Stimulated activated CD4-positive, alpha-beta T cell treated with anti-CD3 and anti-CD28 coated beads, Interleukin-12 subunit alpha, Interleukin-12 subunit beta, amount 100 ng/mL, for 48 hours (primary cell): ENCODE measurements at places on chromosomes 2 and 18.

DNA sequence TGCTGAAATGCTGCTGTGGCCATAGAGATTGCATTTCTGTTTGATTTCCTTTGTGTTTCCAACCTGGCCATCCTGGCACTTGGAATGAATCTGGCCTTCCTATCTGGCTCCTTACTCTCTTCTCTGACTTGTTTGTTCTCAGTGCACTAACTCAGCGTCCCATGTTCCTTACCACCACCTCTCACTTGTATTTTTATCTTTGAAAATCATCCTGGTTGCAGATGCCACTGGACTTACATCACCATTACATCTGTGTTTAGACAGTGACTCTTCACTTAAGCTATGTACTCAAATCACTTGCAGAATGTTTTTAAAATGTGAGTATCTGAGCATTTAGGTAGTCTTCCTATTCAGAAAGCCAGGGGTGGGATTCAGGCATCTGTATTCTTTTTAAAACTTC is 239.5 kb downstream of the WDR7 start:
- no peak for DNase-seq

DNA sequence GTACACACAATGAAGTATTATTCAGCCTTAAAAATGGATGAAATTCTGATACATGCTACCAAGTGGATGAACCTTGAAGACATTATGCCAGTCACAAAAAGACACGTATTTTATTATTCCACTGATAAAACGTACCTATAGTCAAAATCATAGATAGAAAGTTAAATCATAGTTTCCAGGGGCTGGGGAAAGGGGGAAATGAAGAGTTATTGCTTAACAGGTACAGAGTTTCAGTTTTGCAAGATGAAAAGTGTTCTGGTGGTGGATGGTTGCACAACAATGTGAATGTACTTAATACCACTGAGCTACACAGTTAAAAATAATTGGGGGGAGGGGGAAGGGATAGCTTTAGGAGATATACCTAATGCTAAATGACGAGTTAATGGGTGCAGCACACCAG is 279.0 kb upstream of the STON1 start:
- DNase-seq: no peak

DNA sequence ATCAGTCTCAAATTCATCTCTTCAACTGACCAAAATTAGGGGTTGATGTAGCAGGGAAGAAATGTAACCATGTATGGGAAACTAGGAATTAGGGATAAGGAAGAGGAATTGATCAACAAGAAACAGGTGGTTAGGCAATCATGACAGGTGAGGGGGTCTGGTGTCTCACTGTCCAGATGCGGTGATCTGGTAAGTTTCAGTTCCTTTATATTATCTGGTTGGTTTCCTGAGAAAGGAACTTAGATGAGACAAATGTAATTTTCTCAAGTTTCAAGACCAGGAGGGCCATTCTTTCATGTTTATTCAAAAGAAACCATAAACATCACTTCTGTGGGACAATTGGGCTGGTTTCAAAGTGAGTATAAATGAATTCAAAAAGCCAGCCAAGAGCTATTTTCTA is 306.2 kb upstream of the KCNJ3 start:
- DNase-seq: no peak

- no peak for DNase-seq
Measured at GRCh38 chr18:48926420-48926857, 24.3 kb downstream of the SMAD7 start.

GRCh38 chr18:73835656-73836364 is 311.8 kb downstream of the FBXO15 start:
- no peak for DNase-seq

DNA sequence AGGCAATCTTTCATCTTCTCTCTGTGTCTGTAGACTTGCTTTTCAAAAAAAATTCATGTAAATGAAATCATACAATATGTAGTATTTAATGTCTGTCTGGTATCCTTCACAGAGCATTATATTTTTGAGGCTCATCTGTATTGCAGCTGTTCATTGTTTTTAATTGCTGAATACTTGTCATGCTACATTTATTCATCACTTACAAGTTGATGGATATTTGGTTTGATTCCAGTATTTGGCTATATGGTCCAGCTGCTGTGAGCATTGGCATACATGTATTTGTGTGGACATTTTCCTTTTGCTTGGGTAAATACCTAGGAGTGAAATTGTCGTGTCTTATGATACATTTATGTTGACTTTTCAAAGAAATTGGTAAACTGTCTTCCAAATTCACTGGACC is 441.4 kb downstream of the DCDC2C start:
- no peak for DNase-seq

DNA sequence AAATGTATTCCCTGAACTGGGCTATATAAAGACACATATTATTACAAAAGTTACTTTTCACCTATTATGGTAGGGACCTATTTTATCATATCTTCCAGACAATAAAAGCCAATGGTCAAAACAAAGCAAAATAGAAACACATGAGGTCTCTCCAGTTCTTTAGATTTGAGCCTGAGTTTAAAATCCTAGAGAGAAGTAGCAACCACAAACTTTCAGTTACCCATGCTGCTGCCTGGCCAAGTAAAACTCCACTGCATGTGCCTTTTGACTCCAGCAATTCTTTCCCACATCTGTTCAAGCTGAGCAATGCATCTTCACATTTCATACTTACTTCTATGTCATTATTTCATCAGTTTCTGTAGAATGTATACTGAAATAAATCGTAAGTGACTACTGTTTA is 405.3 kb downstream of the STK39 start:
- DNase-seq: no peak

DNA sequence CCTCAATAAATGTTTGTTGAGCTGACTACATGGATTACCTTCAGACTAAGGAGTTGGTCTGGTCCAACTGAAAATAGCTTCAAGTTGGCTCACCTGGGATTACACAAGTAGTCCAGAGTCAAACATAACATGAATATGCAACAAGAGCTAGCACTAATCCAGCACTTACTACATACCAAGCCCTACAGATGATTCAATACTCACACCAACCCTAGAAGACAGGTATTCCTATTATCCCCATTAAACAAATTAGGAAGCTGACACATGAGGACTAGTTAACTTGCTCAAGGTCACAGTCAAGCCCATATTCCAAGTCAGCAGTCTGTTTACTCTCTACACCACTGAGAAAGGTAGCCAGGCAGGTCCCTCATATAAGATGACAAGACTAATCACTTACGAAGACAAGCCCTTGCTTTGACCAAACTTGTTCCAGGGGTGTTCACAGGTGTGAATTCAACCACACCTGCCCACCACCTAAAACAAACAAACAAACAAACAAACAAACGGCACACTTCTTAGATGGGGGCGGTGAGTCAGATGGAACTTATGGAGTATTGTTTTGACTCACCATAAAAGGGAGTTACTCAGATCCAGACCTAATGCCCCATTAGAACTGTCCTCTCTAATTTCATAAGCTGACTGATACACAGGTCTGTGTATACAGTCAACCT is 29.1 kb downstream of the TMEM131 start:
- no peak for DNase-seq

- no peak for DNase-seq
Measured at GRCh38 chr2:156689939-156690338, 253.8 kb downstream of the GPD2 start.

- no peak for DNase-seq
Measured at GRCh38 chr2:160209516-160209856, 9.4 kb upstream of the ITGB6 start.

DNA sequence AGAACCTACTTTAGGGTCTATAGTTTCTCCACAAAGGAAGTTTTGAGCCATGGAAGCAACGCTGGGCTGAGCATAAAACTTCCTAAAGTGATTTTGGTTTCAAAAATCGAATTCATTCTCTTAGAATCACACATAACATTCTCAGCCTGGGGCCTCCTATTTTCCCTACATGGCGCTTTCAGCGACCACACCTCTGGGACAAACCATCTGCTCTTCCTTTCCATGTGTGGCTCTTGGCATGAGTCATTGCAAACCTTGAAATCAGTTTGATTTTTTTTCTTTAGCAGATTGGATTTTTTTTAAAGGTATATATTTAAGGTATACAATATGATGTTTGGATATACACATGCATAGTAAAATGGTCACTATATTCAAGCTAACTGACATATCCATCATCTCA is 72.5 kb upstream of the APCDD1 start:
- DNase-seq: no peak

DNA sequence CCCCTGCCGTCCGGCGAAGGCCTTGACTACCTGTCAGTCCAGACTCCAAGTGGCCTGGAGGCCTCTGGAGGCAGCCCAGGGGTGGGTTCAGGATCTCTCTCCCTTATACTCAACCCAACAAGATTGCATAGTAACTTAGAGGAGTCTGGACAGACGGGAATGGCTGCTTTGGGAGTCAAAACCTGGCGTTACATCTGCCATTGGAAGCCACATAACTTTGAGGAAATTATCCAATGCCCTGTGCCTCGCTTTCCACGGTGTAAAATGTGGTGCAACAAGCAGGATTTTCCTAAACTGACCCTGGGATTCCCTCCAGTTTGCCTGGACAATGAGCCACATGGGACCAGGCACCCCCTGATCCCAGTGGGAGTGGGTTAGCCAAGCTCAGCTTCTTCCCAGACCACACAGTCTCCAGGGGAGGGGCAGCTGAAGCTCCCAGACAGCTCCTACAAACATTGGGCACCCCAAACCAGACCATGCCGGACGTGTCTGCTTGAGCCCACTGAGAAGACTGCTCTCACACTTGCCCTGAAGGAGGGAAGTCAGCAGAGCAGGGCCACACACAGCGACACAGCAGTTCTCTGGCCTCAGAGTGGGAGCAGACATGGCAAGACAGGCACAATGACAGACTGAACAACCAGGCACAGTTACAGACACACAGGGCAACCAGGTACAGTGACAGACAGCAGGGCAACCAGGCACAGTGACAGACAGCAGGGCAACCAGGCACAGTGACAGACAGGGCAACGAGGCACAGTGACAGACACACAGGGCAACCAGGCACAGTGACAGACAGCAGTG is 65.6 kb upstream of the RAB6C start:
- no peak for DNase-seq

GRCh38 chr2:42217914-42218313 is 48.8 kb downstream of the EML4 start:
- DNase-seq: no peak

GRCh38 chr2:214382229-214382628 is 28.6 kb upstream of the VWC2L start:
- DNase-seq: no peak

DNA sequence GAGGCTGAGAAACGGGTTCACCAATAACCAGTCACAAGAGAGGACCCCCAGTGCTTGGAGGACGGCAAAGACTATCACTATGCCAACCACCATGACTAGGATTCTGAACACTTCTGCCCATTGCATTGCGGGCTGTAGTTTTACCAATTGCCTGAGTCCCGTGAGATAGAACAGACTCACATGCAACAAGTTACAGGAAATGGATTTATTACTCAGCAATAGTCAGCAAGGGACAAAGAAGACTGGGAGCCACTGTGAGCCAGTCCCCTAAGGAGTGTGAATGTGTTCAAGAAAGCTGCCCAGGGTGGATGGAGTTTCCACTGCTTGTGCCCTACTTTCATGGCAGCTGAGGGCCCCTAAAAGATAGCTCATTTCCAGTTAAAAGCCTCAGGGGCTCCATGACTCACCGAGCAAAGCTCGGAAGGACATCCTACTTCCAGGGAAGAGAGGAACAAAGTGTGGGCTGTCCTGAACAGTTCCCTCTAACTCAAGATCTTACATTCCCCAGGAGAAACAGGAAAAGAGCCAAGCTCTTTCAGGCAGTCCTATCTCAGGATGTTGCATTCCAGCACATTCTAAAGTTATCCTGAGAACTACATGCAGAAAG is 54.4 kb downstream of the SLC4A3 start:
- no peak for DNase-seq

- DNase-seq: no peak
Measured at GRCh38 chr2:172233987-172234715, 131.5 kb upstream of the DLX2 start.

DNA sequence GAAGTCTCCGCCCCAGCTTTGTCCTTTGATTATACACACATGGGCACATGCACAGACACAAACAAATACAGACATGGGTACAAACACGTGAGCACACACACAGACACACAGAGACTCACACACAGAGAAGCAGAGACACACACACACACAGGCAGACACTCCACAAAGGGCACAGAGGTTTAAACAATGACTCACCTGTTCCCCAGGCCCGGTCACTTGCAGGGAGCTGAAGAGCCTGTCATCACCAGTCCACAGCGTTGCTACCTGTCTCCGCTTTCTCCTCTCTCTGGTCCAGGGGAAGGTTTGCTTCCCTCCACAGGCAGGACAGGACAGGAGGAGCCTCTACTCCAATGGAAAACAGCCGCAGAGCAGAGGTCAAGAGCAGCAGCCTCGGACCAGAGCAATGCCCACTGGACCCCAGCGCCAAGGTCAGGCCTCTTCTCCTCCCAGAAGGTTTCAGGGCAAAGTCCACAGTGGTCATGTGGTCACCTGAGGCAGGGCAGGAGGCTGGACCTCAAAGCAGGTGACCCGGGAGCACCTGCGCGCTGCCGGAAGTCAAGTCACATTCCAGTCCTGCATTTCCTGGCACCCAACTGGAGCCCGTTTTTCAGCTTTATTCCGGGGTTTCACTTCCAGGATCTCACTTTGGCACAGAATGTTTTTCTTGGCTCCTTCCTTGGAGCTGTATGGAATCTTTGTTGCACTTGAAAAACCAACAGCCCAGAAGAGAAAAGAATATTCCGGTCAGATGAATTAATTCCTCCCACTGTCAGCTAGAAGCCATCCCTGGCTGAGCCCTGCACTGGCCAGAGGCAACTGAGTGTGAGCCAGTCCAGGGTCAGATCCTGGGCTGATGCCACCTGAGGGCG is at the start of gene RAB17:
Gene RAB17 (minus strand): TSS at position 463 of the 869 bp plus-strand sequence. CDS start 4,580 bp downstream, outside the sequence.
- no peak for DNase-seq

- no peak for DNase-seq
Measured at GRCh38 chr2:10141736-10142639, 19.4 kb downstream of the RRM2 start.

GRCh38 chr2:191195021-191195420 is 44.2 kb upstream of the STAT4 start:
- no peak for DNase-seq

DNA sequence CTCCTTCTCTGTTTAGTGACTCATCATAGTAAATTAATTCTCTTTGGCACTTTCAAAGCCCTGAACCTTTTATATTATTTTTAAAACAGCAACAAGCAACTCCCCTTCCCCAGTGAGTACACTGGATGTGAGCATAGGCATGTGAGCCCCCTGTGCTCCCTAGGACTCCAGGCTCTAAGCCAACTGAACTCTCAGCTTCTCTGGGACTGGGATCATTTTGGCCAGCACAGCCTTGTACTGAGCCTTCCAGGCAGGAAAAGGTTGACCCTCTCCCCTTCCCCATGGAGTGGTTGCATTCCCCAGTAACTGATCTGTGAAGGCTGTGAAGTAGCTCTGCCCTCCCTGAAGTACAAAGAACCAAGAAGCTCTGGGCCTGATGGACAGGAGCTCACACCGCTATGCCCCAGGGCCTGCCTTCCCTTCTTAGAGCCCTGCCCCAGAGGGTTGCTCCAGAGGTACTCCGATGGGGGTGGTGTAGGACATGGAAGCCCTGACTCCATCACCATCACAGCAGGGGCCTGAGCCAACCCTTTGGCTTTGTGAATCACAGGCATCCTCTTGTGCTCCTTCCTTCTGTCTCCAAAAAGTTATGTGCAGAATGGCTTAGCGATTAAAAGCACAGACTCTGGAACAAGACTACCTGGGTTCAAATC is 57.8 kb downstream of the ADD2 start:
- no peak for DNase-seq
